WTC11 (cell line): ENCODE measurements at places on chromosomes 16 and 17. TPM values are rescaled to one million over a fixed set of nuclear protein-coding genes. Genes with fewer than 3 reads are reported as not detected.
A peak's percentile ranks its signal among the peaks of the same experiment; 100 is the strongest.

DNA sequence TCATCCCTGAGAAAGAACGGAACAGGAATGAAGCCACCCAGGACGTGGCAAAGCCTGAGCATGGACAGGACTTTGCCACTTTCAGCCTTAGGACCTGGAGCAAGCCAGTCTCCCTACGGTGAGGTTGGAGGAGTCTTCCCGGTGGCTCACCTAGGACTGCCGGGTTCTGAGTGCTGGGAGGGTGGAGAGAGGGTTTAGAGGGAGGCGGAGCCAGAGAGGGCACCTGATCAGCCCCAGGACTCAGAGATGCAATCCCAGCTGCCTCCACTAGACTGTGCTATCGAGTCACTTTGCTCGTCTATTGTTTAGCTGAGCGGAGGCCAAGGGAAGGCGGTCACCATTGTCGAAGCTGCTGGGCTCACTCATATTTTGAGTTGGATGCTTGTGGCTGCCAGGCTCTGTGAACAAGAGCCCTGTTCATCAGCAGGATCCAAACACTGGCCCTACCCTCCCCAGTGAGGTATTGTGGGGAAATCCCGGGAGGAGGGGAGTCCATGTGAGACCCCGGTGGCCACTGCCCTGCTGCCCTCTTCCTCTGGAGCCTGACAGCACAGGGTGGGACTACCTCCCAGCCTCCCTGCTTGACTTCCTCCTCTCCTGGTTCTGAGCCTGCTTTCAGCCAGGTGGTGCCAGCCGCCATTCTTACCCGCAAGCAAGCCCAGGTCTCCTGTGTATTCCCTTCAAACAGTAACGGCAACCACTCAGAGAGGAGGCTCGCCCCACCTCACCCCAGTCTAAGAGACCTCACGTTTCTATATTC is 7.0 kb downstream of the KRT14 start:
- H3K27me3 ChIP-seq = peaks cover 29% of the 10 kb centered on the region
- H3K36me3 ChIP-seq = no peaks in the 10 kb centered on the region
- H3K4me1 ChIP-seq = peaks cover 11% of the 10 kb centered on the region

GRCh38 chr17:42585353-42585752 is 7.8 kb upstream of the PSMC3IP start:
- no peaks in the 10 kb centered on the region for H3K27me3 ChIP-seq
- H3K27ac ChIP-seq = no peak overlapping the region
- DNase-seq = no peak

- no peaks in the 10 kb centered on the region for H3K27me3 ChIP-seq
- no peak overlapping the region for H3K4me3 ChIP-seq
- H3K36me3 ChIP-seq = no peaks in the 10 kb centered on the region
- no peak overlapping the region for H3K27ac ChIP-seq
- H3K4me1 ChIP-seq = no peaks in the 10 kb centered on the region
- DNase-seq = no peak
These were observed 16.1 kb upstream of the ARHGAP44 start for GRCh38 chr17:12773153-12773552.

DNA sequence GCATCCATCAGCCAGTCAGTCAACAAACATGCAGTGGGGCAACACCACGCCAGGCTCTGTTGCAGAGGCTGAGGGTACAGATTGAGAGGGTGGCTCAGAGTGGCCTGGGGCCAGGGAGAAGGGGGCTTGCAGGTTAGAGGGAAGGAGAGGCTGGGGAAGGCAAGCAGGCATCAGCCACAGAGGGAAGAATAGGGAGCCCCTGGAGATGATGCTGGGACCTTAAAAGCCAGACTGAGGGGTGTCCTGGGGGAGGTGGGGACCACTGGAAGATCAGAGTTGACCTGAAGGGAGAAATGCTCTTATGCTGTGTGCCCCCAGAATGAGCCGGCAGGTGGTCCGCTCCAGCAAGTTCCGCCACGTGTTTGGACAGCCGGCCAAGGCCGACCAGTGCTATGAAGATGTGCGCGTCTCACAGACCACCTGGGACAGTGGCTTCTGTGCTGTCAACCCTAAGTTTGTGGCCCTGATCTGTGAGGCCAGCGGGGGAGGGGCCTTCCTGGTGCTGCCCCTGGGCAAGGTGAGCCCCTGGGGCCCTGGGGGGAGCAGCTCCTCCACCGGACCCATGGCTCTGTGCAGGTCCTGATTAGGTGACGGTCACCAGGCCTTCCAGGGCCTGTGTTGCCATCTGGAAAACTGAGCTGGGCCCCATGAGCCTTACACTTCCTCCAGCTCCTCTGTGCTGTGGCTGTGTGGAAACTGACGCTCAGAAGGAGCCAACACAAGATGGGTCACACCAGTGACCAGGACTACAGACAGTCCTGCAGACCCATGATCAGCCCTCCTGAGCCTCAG is 1.7 kb downstream of the CORO1A start:
- peaks cover 7% of the 10 kb centered on the region for H3K4me1 ChIP-seq
- H3K27me3 ChIP-seq = peaks cover 41% of the 10 kb centered on the region
- H3K4me3 ChIP-seq = no peak overlapping the region
- no peak overlapping the region for H3K27ac ChIP-seq
- no peaks in the 10 kb centered on the region for H3K36me3 ChIP-seq

DNA sequence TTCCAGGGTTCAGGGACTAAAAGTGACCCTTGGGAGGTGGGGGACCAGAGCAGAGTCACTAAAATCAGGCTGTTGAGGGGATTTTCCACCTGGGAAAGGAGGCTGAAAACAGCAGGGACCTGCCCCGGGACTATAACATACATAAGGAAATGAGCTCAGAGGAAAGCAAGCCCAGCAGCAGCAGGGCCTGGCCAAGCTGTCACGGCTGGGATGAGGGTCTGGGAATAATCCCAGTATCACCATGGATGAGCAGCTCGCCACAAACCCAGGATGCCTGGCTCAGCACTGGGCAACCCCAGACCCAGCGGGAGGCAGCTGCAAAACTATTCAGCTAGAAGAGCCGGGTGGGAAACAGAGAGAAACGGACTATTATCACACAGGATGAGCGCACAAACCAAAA is 72.4 kb downstream of the RPH3AL start:
- H3K4me1 ChIP-seq = peaks cover 3% of the 10 kb centered on the region; the same call in 1 of the 2 replicates
- H3K27ac ChIP-seq = peak overlapping the region; percentile 50; the same call in 1 of the 2 replicates
- H3K36me3 ChIP-seq = no peaks in the 10 kb centered on the region; the same call in 1 of the 2 replicates
- H3K4me3 ChIP-seq = no peak overlapping the region
- peaks cover 2% of the 10 kb centered on the region for H3K27me3 ChIP-seq
- no peak for DNase-seq

DNA sequence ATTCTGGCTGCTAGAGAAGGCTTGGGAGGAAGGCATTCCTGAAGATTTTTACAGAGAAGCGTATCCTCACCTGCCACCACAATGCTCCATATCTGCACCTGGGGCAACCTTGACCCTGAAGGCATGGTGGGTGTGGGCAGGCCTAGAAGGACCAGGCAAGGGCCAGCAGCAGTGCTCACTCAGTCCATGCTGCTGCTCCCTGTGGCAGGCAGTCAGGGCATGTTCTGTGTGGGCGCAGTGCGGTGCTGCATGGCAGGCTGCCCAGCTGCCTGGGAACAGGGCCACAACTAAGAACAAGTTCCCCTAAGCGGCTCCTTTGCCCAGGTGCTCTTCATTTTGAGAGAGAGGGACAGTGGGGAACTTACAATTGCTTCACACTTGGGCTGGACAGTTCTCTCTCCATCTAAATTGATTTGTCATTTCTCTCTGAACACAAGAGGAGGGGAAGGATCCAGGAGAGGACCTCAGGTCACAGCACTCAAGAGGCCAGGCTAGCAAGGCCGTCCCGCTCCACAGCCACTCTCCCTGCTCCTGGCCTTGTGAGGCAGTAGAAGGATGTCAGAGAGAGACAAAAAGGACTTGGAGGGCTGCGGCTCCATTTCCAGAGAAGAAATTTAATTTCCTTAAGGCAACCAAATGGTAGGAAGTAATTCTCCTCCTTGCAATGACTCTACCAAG is 158.8 kb downstream of the AATF start:
- no peak overlapping the region for H3K4me3 ChIP-seq
- DNase-seq = no peak
- H3K4me1 ChIP-seq = peaks cover 61% of the 10 kb centered on the region
- H3K36me3 ChIP-seq = peaks cover 28% of the 10 kb centered on the region
- no peaks in the 10 kb centered on the region for H3K27me3 ChIP-seq
- peak overlapping the region; percentile 86 for H3K27ac ChIP-seq

DNA sequence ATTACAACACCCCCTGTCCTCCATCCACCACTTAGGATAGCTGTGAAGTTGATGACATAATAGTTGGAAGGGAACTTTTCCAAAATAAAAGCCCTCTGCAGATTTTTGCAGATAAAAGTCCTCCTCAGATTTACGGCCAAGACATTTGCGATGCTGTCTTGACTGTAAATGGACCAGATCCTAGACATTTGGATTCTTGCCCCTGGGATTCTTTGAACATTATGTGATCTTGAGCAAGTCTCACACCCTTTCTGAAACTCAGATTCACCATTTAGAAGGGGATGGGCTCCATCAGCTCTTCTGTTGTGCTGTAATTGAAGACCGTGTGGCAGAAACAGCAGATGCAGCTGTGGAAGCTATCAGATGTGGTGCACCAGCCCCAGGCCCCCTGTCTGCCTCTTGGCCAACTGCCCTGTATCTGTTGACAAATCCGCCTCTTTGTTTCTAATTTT is 153.9 kb upstream of the CACNG3 start:
- peaks cover 61% of the 10 kb centered on the region for H3K4me1 ChIP-seq
- no peaks in the 10 kb centered on the region; the same call in 1 of the 2 replicates for H3K36me3 ChIP-seq
- H3K4me3 ChIP-seq = no peak overlapping the region
- DNase-seq = peak; percentile 28
- H3K27ac ChIP-seq = peak overlapping the region; percentile 45; the same call in 1 of the 2 replicates

- no peak overlapping the region for H3K4me3 ChIP-seq
- H3K27me3 ChIP-seq = peaks cover 2% of the 10 kb centered on the region; the same call in 1 of the 2 replicates
- no peaks in the 10 kb centered on the region for H3K36me3 ChIP-seq
- no peak overlapping the region for H3K27ac ChIP-seq
These were observed 12.5 kb upstream of the NKD1 start for GRCh38 chr16:50535506-50536257.

DNA sequence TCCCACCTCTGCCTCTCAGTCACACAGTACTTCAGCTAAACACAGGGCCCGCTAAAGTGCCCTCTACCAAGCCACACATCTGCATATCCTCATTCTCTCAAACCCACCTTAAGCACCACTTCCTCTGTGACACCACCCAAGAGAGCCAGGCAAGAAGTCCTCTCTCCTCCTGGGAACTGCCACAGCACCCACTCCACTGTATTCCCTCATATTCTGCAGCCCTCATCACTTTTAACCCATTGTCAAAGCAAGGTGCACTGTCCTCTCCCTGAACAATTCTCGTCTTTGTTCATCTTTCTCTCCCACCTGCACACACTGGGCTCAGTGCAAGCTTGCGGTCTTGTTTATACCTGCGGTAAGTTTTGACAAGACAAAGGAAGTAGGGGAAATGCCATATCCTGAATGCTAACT is 13.6 kb downstream of the CHD9 start:
- H3K4me1 ChIP-seq = peaks cover 31% of the 10 kb centered on the region
- no peaks in the 10 kb centered on the region for H3K27me3 ChIP-seq
- peaks cover 26% of the 10 kb centered on the region for H3K36me3 ChIP-seq
- H3K4me3 ChIP-seq = no peak overlapping the region

GPATCH8 gene
- total RNA-seq = 51.9 to 52.4 TPM (median 51.9 TPM) in 3 replicates

PITPNM3 gene
- 2.1 to 2.8 TPM (median 2.3 TPM) in 3 replicates for total RNA-seq

HOXB8 gene
- total RNA-seq = not detected in 3 replicates

BICDL2 gene
- total RNA-seq = 27.3 to 28.5 TPM (median 28.2 TPM) in 3 replicates

ZP2 gene
- 0.07 TPM in 1 of 3 replicates, not detected in the others for total RNA-seq

CDH5 gene
- 0.14 to 0.28 TPM (median 0.14 TPM) in 3 replicates for total RNA-seq

PRAC1 gene
- total RNA-seq = 35.2 to 60.8 TPM (median 37.9 TPM) in 3 replicates

CIBAR2 gene
- not detected in 3 replicates for total RNA-seq
